ENCODE measurements at places on chromosomes 4 and X.

DNA sequence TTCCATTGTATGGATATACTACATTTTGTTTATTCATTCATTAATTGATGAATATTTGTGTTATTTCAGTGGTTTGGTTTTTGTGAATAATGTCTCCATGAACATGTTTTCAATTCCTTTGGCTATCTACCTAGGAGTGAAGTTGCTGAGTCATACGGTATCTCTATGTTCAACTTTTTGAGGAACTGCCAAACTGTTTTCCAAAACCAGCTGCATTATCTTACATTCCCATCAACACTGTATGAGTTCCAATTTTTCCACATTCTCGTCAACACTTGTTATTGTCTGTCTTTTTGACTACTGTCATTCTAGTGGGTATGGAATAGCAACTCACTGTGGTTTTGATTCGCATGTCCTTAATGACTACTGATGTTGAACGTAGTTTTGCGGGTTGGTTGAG is 388.6 kb upstream of the MAGEB2 start:
- DNase-seq, result no peak

GRCh38 chrX:21427086-21427485 is 52.9 kb downstream of the CNKSR2 start:
- DNase-seq, result no peak

- DNase-seq, result no peak
Observed at GRCh38 chr4:79043138-79043537, 103.9 kb upstream of the PAQR3 start.

DNA sequence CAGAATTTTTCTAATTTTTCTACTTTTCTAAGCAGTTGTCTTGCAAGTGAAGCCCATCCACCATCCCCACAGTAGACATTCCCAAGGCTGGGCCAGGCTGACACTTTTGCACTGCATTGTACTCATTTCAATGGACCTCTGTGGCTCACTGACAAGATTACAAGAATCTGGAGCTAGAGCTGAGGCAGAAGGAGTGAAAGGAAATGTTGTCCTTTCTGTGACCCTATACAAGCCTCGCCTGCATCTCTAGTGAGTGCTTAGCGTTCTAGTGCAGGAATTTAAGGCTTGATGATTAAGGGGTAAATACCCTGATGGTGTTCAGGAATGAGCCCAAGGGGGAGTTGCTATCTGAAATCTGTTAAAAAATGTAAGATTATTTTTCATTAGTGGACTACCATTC is 6.3 kb downstream of the MAGED1 start:
- DNase-seq, result no peak

- no peak for DNase-seq
Observed at GRCh38 chr4:11423465-11423864, 5.2 kb downstream of the HS3ST1 start.

GRCh38 chrX:35406386-35406785 is 391.8 kb upstream of the MAGEB16 start:
- DNase-seq, result no peak

DNA sequence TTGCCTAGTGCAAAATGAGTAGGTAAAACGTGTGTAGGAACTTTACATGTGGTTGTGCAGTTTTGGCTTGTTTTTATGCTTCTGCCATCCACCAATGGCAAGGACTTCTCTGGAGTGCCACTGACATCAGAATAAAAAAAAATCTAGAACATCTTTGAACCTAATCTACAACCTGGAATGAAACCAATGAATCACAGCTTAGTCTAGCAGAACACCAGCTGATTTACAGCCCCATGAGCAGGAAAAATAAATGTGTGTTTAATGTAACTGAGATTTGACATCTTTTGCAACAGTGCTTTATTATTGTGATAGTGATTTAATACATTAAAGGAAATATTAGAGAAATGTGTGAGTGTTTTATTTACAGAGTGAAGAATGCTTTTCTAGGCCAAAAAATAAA is 995.1 kb downstream of the PCDH7 start:
- no peak for DNase-seq

DNA sequence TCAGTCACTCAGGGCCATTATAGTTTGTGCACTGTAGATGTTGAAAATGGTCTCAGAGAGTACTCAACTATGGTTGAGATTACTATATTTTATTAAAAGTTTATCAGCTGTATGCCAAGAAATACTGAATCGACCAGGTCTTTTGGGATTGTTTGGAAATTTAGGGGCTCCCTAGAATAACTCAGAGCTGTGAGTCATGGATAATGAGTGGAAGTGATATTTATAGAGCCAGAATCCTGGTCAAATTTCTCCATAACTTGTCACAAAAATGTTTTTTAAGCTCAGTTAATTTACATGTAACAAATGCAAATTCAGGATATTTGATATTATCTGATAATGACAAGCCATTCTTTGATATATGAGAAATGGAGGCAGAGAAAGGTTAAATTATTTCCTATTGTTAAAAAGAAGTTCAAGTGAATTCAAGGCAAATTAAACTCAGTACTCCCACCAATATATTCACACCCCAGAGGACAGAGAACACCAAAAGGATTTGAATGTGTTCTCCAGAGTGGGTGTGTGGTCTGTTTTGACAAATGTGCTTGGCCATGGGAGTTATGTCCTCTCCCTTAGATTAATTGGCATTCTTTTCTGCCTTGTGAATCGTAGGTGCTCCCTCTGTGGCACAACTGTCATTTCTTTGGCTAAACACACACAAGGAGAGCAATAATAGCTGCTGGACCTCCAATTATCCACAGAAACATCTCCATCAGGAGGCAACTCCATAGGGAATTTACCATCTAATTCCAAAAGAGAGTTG is 37.7 kb downstream of the ARHGAP24 start:
- DNase-seq, result no peak

DNA sequence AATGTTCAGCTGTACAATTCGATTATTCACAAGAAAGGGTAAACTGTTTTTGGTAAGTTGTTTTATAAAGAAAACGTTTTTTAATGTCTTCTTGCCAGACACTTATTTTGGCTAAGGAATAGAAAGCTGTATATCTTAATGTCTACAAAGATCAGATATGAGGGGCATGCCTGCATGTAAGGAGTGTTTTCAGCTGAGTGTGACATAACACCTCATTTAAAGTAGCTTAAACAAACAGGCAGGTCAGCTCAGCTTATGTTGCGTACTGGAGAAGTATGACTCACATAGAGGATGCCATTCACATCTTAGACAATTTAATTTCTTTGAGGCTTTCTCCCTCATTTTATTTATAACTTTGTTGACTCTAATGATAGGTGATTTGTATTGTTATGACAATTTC is 30.4 kb downstream of the LAMTOR3 start:
- DNase-seq, result no peak

DNA sequence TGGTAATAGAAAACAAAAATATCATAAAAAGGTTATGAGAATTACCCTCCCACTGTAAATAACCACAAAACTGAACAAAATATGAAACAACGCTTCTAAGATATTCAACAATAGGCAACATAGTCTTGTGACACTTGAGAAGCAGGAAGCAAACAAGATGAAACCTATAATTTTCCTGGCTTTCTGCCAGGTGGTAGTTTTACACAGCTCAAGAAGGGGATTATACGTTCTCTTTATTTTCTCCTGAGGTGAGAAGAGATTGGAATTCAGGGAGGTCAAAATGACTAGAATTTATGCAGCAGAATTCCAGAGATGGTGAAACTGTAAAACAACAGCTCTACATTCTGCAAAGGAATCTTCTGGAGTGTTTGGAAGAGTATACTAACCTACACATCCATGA is 186.0 kb downstream of the HHIP start:
- no peak for DNase-seq

GRCh38 chr4:81891005-81891996 is 419.6 kb upstream of the RASGEF1B start:
- no peak for DNase-seq

DNA sequence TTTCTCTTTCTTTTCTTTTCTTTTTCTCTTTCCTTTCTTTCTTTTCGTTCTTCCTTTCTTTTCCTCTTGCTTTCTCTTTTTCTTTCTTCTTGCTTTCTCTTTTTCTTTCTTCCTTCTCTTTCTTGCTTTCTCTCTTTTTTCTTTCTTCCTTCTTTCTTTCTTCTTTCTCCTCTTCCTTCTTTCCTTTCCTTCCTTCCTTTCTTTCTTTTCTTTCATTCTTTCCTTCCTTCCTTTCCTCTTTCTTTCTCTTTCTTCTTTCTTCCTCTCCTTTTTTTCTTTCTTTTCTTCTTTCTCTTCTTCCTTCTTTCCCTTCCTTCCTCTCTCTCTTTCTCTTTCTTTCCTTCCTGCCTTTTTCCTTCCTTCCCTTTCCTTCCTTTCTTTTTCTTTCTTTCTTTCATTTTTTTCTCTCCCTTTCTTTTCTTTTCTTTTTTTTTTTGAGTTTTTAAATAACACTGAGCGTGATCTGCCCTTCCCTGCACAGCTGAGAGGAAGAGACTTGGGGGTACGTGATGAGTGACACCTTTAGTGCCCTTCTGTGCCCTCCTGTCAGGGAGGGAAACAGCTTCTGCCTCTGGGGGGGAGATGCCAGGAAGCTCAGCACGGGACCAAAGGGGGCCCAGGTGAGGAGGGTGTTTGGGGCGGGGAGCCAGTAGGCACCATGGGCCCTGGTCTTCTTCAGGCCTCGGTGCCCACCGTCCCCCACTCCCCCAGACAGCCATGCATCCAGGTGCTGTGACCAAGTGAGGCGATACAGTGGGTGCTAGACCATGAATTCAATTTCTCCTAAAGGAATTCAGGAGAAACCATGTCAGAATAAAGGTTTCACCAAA is 36.6 kb upstream of the CDKN2AIP start:
- DNase-seq, result no peak

- DNase-seq, result no peak
Observed at GRCh38 chr4:128322311-128322710, 34.7 kb upstream of the PGRMC2 start.

DNA sequence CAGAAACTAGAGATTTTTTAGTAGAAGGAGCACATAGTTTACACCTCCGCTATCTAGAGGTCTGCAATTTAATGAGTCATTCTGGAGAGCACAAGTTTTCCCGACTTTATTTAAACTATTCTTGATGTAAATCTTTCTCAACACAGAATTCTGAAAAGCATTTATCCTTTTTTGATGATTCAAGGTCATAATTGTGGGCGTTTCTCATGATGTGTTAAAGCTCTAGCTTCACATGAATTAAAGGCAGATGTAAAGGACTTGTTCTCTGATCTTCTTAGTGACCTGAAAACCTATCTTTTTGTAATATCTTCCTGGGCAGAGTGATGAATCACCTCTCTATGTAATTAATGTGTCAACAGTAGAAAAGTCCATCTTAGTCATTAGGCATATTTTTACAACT is 128.8 kb downstream of the COMMD8 start:
- DNase-seq, result no peak

DNA sequence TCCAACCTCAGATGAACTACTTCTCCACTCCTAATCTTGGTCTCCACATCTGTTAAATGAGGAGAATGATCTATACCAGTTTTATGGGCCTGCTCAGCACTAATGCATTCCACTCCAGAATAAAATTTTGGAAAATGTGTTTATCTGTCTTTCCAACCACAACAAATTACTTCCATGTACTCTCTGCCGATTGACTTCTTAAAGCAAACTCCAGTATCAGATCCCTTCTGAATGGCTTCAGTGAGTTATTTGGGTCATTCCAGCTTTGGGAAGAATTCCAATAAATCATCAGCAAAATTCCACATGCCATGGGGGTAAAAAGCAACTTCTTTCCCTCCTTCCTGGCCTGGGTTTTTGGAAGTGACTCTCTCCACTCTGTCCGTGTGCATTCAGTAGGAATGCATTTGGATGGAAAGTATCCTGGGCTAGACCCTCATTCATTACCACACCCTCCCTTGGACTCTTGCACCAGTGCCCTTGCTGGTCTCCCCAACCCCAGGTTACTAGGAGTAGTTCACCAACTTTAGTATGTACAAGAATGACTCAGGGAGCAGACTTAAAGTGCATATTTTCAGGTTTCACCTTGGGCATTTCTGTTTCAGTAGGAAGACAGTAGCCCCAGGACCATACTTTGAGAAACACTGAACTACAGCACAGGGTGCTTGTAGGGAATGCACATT is 15.4 kb upstream of the ADH6 start:
- no peak for DNase-seq

GRCh38 chr4:130563889-130564418 is 1468.0 kb downstream of the C4orf33 start:
- DNase-seq, result no peak

- no peak for DNase-seq
Observed at GRCh38 chrX:68865300-68865699, 36.5 kb downstream of the EFNB1 start.

DNA sequence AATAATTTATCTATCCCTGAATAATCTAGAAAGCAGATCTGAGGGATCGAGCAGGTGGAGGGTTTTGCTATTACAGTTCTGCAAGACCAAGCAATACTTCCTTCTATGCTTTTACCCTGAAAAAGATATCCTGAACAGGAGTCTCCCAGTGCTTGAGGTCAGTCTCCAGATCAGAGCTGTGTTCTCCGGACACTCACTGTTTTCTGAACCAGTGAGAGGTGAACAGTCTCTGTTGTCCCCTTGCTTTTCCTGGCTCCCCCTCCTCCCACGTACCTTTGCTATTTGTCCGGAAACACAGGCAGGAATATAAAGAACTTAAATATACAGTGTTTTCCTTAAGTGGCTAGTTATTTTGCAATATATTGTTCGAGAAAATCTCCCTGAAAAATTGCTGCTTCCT is 116.6 kb downstream of the ATXN3L start:
- no peak for DNase-seq
